ENCODE measurements at places on chromosomes 7 and 10.

DNA sequence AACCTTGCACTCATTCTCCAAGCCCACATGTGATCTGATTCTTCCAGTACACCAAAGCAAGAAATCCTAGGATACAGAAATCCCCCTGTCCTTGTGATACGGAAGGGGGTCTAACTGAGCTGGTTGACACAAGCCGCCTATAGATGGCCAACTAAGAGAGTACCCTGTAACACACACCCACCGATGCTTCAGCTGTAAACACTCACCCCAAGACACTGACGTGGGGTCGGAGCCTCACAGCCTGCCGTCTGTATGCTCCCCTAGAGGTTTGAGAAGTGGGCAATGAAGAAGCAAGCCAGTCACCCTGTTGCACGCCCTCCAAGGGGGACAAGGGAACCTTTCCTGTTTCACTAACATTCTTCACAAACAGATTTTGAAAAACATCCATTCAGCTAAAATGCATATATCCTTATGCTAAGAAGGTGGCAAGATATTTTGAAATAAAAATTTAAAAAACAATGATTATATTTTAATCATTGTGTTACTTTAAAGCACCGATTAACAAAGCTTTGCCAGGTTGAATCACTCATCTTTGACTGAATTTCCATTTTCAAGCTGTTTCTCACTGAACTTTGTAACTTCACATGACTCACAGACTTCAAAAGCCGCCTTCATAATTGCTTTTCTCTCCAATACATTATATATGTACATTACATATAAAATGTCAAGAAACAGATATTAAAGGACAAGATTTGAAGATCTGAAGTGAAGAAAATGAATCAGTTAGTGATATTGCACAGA lies 329.3 kb downstream of the ARL4A start:
- DNase-seq = no peak

DNA sequence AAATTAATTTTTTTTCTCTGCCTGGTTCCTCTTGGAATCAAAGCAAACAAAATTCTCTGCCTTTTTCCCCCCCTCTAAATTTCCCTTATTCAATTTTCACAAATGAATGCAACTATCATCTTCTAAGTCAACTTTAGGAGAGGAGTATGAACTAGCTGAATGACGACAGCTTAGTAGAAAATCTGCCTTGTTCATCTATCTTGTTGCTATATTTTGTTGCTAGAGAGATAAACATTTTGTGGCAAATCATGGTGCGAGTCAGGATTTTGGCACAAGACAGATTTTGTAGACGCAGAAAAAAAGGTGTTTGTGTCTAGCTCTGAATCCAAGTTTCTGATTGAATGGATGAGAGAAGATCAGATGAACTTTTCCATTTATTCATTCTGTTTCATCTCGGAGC lies 81.0 kb upstream of the FZD8 start:
- no peak for DNase-seq

DNA sequence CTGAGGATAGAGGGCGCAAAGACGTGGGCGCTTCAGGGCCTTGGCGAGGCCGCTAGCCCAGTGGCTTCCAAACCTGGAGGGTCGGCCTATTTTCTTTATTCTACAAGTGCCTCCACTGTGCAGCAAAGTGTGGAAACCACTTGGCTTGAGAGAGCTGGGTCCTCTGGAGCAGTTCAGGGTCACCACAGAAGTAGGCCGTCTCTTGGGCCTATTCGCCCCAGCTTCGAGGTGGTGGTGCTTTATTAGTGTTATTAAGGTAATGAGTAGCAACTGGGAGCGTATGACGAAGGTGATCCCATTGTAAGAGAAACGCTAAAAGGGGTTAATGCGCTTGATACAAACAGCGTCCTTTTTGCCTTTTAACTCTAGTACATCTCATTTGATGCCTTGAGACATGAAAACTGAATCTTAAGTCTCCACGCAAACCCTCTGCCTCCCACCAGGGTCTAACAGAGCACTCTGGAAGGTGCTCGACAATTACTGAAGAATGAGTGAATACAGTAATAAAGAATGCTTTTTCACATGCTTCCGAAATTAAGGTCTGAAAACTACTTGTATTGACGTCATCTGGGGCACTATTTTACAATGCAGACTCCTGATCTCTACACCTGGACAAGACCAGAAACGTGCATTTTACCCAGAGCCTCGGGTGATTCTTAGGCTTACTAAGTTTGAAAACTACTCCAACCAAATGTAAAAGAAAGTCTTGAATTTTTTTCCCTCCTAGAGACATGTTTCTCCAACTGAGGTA lies 647 bp upstream of the GSAP start:
- DNase-seq = no peak

DNA sequence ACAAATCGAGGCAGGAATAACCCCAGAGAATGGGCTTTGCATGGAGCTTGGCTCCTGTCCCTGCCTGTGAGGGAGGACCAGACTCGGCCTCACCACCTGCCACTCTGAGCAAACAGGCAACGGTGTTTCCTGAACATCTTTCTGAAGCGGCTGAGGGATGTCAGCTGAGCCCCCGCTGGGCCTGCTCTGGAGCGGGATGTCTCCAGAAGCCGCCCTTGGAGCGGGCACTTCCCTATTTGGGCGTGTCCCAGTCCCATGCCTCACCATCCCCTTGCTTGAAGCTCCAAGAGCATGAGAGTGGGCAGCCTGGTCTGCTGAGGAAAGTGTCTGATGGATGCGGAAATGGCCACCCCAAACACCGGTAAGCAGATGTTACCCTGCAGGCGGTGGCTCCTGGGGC lies 10.2 kb downstream of the ALKBH4 start:
- DNase-seq = no peak

DNA sequence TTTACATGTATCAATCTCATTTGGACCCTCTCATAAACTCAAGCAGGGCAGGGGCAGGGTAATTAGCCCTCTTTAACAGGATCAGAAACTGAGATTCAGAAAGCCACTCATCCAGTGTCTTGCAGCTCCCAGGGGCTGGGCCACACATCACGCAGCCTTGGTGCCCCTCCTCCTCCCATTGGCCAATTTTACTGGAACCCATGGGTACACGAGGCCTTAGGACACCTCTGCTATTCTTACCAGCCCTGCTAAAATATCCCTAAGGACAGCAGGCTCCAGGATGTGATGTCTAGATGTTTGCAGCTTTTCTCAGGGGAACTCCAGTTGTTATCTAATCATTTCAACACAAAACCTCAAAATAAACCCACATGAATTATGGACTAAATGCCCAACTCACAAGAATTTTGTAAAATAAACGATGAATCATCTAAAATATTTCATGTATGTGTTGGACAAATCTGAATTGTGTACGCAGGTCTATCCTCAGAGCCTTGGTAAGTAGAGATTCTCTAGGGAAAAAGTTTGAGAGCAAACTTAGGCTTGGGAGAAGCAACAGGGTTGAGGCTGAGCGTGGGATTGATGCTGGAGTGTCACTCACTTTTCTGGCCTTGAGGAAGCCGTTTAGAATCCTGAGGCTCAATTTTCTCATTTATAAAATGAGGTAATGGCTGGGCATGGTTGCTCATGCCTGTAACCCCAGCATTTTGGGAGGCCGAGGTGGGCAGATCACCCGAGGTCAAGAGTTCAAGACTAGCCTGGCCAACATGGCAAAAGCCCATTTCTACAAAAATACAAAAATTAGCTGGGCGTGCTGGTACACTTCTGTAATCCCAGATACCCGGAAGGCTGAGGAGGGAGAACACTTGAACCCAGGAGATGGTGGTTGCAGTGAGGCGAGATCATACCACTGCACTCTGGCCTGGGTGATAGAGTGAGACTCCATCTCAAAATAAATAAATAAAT lies 69.7 kb upstream of the TNS3 start:
- no peak for DNase-seq

DNA sequence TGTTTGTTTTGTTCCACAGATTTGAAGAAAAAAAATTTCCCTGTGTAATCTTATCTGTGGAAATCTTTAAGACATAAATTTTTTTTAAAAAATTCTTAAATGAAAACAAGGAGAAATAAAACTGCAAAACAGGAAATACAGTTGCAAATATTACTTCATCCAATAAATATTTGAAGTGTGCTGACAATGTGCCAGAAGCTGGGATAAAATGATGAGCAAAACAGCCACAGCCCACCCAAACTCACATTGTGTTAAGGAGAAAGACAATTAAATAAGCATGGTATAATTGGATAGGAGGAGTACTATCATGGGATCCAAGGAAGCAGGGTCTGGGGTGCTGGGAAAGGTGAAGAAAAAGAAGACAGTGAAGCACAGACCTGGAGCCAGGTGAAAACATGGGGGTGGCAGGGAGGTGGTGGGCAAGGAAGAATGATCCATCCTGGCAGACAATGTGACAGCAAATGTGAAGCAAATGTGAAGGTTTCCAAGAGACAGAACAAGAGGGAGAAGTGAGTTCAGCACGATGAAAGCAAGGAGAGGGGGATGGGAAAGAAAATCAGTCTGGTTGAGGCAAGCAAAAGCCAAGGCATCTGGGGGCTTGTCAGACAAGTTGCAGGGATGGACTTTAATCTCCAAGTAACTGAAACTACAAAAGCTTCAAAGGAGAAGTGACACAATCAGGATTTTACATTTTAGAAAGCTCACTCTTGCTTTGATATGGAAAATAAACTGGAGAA lies 135.9 kb downstream of the HIBADH start:
- DNase-seq = peak; percentile 71

- no peak for DNase-seq
These were observed 74.8 kb downstream of the SKAP2 start for GRCh38 chr7:26789481-26790184.
